ENCODE measurements at places on chromosomes 7 and 10.

DNA sequence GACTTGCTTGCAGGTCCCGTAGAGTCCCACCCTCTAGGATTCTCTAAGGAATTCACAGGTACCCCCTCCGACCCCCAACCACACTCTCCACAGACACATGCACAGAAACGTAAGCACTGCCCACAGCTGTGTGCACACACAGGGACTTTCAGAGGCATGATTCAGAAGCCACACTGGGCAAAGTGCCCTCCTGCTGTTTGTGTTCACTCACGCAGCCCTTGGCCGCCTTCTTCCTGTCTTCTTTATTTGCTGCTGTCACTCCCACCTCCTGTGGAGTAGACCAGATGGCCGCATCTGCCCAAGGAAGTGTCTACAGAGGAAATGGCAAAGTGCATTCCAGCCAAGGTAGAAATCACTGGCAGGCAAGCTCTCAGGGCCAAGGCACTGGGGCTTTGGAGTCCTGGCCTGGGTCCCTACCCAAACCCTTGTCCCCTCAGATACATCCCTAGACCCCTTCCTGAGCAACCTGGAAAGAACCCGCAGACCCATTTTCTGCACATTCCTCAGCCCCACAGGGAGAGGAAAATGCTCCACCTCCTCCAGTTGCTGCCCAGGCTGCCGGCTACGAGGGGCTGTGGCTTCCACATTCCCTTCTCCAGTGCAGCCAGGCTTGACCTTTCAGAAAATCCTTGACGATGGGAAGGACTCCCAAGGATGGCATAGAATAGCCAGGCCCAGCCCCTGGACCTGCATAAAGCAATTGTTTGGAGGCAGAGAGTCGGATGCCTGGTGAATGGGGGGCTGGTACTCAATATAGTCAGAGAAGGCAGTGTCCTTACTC, 21.6 kb upstream of the GIMAP8 start:
- DNase-seq, result no peak

DNA sequence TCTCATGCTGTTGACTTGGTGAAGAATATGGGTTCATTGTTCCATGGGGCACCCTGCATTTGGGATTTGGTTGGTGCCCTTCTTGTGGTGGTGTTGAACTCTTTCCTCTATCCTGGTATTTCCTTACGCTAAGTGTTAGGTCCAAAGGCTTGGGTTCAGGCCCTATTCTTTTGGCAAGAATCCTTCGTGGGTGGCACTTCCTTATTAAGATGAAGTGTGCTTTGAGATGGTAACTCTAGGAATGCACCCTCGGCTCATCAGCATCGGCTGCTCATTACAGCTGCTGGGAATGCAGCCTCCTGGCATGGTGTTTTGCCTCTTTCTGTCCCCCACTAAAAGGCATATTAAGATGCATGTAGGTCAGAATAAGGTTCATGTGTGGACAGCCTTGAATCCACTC, 380.7 kb downstream of the RPS24 start:
- no peak for DNase-seq

DNA sequence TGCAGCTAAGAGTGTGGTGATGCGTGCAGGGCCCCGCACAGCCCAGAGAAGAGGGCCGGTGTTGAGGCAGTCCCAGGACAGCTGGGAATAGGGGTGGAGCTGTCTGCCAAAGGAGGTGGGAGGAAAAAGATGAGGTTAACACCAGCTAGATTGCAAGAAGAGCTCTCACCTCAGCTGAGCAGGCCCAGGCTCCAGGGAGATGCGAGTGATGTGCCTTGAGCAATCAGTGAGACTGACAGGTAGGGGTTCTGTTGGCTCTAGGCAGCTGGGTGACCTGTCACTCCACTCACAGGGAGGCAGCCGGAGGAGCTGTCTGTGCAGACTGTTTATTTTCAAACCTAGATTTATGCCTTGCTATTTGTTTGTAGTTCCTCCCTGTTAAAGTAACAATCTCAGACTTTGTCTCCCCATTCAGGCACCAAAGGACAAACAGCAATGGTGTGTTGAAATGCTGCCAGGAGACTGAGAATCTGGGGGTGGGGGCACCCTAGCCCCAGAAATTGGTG, 205.1 kb upstream of the CXCL12 start:
- no peak for DNase-seq

- DNase-seq, result no peak
Measured at GRCh38 chr10:124918191-124918830, 23.6 kb upstream of the ZRANB1 start.

DNA sequence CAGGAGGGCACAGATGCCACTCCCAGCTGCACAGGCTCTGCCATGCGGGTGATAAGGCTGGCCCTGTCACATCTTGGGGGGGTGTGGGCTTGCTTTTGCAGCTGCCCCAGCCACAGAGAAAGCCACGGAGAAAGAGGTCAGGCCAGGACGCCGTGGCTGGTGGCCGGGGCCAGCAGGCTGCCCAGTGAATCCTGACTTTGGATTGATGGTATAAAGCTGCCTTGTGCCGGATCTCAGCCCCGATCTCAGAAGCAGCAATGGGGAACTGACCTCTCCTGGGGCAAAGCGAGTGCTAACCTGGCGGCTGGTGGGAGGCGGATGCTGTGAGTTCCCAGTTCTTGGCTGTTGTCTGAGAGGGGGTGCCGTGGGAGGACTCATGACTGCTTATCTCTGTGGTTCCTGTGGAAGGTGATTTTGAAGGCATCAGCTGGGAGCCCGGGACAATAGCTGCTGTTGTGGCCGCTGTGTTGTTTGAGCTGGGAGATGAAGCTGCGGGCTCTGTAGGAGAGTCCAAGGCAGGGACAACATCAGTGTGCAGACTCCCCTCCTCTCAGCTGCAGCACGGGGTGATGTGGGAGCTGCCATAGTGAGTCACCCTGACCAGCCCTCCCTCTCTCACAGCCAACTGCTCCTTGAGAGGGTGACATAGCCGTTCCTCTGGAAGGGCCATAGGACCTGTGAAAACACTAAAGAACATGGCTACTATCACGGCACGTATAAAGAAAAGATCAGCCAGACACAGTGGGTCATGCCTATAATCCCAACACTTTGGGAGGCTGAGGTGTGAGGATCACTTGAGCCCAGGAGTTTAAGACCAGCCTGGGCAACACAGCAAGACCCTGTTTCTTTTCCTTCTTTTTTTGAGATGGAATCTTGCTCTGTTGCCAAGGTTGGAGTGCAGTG, 17.0 kb downstream of the IL15RA start:
- no peak for DNase-seq

- no peak for DNase-seq
Measured at GRCh38 chr7:24842449-24843241, 85.4 kb upstream of the GSDME start.

Data from activated CD4-positive, alpha-beta T cell treated with anti-CD3 and anti-CD28 coated beads, Interleukin-2, Interleukin-4, amounts not matched to agents 100 ng/mL and 50 ng/mL, durations not matched to agents 16 hours and 8 hours (primary cell).